ENCODE measurements at places on chromosomes 6 and 20.
A peak's percentile ranks its signal among the peaks of the same experiment; 100 is the strongest.

DNA sequence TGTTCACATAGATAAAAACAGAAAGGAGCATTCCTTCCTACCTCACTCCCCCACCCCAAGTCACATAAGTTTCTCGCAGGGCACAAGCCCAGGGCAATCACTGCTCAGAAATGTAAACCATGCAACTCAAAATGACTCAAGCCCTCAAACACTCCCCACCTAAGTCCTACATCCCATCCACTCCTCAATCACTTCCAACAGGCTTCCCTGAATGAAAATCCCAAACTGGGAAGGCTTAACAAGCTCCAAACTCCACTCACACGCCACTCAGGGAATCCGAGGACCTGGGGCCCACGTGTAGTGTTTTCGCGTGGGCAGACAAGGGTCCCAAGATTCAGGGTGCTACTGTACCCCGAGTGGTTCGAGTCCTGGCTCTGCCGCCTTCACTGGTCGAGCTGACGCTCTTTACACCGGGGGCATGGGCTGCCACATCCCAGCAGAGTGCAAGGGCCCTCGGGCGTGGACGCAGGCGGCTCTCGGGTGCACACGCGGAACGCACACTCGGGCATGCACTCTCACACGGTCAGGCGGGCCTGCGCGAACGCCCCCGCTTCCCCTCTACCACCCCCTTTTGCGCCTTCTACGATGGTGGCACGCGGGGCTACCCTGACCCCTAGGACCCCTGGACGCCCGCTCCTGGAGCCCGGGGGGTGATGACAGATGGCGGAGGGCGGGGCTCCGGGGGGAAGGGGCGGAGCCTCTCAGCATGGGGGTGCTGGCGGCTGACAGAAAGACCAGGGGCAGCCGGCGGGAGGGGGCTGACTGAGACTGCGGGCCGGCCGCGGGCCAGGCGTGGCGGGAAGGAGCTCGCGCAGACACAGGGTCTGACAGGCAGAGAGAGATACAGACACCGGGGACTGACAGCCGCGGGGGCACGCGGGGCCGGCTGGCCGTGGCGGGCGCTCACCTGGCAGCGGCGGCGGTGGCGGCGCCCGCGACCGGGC lies 657 bp downstream of the ZHX3 start:
- DNase-seq = no peak

DNA sequence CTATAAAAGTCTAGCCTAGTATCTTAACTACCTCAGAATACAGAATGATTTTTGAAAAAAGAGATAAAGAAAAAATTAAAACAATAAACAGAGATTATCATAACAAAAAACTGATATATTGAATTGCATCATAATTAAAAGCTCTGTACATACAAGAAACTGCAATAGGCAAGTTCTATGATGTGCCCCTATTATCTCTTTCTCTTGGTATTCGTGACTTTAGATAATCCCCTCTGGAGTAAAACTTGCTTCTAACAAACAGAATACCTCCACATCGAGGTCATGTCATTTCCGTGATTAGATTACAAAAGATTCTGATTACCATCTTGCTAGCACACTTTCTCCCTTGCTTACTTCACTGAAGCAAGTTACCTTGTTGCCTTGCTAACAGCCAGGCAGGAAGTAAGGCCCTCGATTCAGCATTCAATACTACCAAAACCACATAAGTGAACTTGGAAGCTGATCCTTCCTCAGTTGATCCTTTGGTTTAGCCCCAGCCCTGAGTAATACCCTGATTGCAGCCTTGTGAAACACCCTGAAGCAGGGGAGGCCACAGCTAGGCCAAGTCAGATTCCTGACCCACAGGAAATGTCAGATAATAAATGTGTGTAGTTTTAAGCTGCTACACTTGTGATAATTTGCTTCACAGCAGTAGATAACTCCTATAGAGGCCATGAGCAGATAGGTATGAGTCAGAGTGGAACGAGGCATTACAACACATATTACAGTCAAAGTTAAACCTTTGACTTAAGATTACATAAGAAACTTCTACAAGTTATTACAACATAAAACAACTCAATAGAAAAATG lies 53.7 kb upstream of the TMX4 start:
- no peak for DNase-seq

- DNase-seq = peak; percentile 84
These were observed 38.6 kb downstream of the KIAA0408 start for GRCh38 chr6:127420556-127420955.

DNA sequence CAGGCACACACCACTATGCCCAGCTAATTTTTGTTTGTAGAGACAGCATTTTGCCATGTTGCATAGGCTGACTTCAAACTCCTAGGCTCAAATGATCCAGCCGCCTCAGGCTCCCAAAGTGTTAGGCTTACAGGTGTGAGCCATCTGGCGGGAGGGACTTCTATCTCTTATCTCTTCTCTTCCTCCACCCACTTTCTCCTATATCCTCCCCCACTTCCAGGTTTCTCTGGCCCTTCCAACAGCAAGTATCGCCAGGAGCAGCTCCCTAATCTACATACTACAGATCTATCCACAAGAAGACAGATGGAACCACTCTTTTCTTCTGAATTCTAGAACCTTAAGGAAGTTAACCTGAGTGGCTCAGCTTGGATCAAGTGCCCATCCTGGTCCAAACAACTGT lies 5.1 kb upstream of the TOP1 start:
- DNase-seq = no peak

DNA sequence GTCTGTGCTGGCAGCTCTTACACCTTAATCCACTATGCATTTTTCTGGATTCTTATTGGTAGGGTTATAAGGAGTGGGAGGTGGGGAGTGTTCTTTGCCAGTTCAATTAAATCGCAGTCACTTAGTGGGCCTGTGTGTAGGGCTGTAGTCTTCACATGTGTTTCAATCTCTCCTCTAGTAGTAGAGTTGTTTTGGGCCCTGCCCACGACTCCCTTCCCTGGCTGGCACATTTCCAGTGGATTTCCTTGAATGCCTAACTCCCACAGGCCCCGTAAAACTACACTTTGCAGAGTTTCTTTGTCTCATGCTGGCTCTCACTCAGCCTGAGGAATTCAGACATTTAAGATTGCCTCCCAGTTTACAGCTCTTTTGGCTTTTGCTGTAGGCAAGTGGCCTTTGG lies 414.0 kb upstream of the OPRM1 start:
- no peak for DNase-seq

DNA sequence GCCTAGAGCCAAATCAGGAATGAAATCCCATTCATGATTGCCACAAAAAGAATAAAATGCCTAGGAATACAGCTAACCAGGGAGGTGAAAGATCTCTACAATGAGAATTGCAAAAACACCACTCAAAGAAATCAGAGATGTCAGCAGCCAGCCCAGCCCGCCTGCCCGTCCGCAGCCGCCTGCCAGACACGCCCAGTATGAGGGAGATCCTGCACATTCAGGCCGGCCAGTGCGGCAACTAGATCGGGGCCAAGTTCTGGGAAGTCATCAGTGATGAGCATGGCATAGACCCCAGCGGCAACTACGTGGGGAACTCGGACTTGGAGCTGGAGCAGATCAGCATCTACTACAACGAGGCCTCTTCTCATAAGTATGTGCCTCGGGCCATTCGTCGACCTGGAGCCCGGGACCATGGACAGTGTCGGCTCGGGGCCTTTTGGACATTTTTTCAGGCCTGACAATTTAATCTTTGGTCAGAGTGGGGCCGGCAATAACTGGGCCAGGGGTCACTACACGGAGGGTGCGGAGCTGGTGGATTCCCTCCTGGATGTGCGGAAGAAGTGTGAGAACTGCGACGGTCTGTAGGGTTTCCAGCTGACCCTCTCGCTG lies 13.4 kb downstream of the GABRR2 start:
- no peak for DNase-seq

DNA sequence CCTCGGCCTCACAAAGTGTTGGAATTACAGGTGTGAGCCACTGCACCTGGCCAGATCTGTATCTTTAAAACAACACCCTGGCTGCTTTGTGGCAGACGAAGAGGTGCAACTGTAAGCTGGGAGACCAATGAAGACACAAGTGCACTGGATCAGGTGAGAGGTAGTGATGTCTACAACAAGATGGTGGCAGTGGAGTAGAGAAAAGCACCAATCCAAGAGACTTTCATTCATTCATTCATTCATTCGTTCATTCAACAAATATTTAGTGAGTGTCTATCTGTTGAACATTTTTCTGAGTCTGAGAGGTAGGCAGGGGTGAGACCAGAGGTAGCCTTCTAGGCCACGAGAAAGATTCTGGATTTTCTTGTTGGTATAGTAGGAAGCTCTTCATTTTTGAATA lies 36.9 kb upstream of the TTPAL start:
- DNase-seq = no peak

DNA sequence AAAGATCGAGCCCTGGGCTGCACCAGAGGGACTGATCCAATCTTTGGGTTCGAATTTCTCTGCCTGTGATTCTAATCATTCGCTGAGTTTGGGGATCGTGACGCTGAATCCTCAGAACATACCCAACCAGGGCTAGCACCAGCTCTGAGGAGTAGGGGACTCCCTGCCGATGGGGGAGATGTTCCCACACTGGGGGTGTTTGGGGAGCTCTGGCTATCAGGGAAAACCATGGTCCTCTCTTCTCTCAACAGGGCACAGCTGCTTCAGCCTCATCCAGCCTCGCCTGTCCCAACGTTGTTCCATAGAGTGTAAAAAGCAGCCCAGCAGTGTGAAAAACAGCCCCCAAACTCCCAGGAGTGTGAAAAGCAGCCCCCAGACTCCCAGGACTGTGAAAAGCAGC lies 136.6 kb downstream of the ANKRD60 start:
- no peak for DNase-seq

GRCh38 chr6:91299544-91300491 lies 712.9 kb upstream of the MAP3K7 start:
- DNase-seq = peak; percentile 86

- no peak for DNase-seq
These were observed 16.1 kb upstream of the B4GALT5 start for GRCh38 chr20:49729780-49730179.

DNA sequence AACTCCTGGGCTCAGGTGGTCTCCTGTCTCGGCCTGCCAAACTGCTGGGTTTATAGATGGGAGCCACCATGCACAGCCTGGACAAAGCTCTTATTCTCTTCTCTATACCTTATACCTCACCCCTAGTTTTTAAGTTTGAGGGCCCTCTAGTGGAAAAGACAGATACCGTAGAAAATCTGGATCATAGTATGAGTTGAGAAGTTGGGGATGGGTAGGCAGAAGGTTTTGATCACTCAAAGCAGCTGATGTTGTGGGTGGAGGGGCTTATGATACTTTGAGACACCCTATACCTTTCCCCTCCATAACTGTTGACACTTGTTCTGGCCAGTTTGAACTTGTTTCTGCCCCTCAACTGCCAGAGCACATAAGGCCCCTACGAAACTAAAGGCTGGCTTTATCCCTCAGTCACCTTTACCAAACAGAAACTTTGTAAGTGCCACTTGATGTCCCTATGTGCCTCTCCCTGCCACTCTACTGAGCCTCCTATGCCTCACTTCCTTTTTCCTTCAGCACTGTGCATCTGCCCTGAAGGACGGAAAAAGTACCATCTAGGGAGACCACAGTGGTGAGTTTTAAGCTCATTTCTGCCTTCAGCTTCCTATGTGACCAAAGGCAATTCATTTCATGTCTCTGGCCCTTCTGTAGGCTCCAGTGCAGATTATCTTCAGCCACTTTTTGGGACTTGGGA lies 28.6 kb downstream of the RALY start:
- DNase-seq = no peak

DNA sequence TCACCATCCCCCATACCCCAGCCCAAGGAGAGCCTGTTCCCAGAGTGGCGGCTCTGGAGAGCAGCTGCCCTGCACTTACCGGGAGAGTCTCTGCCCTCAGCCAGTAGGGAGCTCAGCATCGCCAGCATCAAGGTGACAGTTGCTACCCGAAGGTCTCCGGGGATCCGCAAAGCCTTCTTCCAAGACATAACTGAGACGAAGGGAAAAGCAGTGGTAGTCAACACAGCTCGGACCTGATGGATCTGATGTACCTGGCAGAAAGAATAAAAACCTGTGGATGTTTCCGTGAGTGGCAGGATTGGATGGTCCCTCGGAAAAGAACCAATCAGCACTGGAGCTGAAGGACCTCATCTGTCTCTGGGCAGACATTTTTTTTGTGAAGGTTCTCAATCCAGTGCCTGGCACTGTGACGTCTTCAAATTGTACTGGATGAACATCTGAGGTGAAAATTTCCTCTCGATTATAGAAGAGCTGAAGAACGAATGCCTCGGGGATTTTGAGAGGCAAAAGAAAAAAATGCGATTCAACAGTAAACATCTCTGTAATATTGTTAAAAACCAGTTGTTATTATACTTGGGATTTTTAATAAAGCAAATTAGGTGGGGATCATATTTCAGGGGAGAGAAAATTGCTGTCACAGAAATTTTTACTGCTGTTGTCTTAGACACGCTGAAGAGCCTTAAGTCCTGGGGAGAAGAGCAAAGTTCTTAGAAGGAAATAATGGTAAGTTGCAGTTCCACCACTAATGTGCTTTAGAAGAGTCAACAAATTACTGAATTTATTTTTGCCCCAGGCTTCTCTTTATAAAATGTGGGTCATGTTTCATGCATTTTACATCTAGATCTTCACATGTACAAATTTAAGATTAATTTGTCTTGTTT lies at the start of gene HLA-DQB1:
TSS of gene HLA-DQB1 (minus strand) at position 238 of the 881 bp plus-strand sequence. CDS start at position 188, 50 bp downstream.
- no peak for DNase-seq

- DNase-seq = no peak
These were observed 235.6 kb downstream of the PLCB1 start for GRCh38 chr20:8367689-8368088.

DNA sequence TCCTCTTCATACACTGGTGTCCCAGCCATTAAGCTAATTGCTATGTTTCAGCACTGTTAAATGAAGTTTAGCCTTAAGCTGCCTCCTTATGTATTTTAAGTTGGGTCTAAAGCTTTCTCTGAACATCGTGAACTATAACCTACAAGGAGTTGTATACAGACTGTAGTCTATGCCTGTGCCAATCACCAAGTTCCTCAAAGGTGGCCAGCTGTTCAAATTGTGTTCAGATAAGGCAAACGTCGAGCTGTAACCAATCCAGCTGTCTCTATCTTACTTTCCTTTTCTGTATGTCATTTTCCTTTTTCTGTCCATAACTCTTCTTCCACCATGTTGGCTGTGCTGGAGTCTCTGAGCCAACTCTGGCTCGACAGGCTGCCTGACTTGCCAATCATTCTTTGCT lies 199.6 kb downstream of the OGFRL1 start:
- no peak for DNase-seq

GRCh38 chr20:19435821-19436220 lies 223.4 kb downstream of the SLC24A3 start:
- no peak for DNase-seq

- DNase-seq = no peak
These were observed 61.4 kb downstream of the DNAH8 start for GRCh38 chr6:38776515-38776914.

DNA sequence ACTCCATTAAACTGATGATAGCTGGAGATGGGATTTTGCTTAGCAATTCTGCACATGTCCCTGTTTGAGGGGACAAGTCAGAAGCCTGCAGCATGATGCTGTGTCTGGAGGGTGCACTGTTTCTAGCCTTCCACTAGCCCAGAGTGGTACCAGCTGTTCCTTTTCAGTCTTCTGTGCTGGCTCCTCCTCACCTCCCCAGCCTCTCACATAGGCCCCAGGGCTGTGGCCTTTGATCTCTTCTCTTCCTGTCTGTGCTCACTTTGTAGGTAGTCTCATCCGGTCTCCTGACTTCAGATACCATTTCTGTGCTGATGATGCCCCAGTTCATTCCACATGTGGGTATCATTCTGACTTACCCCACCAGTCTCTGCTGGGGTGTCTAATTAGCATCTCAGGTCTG lies 126.3 kb downstream of the HIVEP1 start:
- DNase-seq = no peak

- DNase-seq = no peak
These were observed 105.2 kb upstream of the FOXC1 start for GRCh38 chr6:1504465-1504864.
